Breast epithelium (tissue), 4 donors: ENCODE measurements at places on chromosomes 6 and 20.
A peak's percentile ranks its signal among the peaks of the same experiment; 100 is the strongest.

DNA sequence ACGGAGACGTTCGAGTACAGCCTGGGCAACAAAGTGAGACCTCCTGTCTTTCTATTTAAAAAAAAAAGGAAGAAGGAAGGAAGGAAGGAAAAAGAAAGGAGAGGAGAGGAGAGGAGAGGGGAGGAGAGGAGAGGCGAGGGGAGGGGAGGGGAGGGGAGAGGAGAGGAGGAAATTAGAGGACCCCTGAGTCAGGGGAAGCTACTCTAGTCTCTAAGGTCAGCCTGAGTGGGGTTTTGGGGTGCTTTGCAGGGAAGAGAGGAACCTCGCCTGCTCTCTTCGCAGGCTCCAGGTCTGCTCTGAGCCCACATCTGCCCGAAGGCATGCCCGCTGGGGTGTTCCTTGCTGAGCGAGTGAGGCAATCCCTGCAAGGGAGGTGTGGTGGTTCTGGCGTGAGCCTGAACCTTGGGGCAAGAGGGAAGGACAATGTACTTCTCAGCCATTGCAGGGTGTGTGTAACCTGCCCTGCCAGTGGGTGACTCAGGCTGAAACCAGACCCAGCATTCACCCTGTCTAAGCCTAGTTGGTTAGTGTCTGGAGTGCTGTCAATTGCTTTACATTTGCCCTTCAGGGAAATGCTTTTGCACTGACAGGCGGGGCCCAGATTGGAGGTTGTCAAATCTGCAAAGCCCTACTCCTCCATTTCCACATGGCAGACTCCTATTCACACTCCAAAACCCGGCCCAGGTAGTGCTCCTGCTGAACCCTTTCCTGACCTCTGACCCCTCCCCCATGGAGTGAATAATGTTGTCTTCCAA, 15.3 kb upstream of the MMP9 start:
- DNase-seq: peak; percentile 70
- H3K27me3 ChIP-seq: peaks cover 12% of the 10 kb centered on the region
- no peaks in the 10 kb centered on the region for H3K36me3 ChIP-seq
- H3K4me1 ChIP-seq: no peaks in the 10 kb centered on the region

GRCh38 chr20:50635676-50636600, 55.4 kb downstream of the RIPOR3 start:
- H3K4me3 ChIP-seq: peak overlapping the region; percentile 21
- no peak overlapping the region for H3K27ac ChIP-seq
- H3K27me3 ChIP-seq: no peaks in the 10 kb centered on the region
- H3K36me3 ChIP-seq: no peaks in the 10 kb centered on the region
- no peaks in the 10 kb centered on the region for H3K4me1 ChIP-seq

- no peak for DNase-seq
- H3K36me3 ChIP-seq: no peaks in the 10 kb centered on the region
- H3K27me3 ChIP-seq: no peaks in the 10 kb centered on the region
- H3K4me3 ChIP-seq: no peak overlapping the region
- H3K27ac ChIP-seq: peak overlapping the region; percentile 85
- H3K4me1 ChIP-seq: no peaks in the 10 kb centered on the region
These were observed 73.0 kb upstream of the BACH2 start for GRCh38 chr6:90369651-90370050.

GRCh38 chr6:158399040-158399700, 86.9 kb downstream of the TULP4 start:
- H3K4me3 ChIP-seq: no peak overlapping the region
- H3K4me1 ChIP-seq: no peaks in the 10 kb centered on the region
- DNase-seq: no peak
- no peaks in the 10 kb centered on the region for H3K27me3 ChIP-seq

DNA sequence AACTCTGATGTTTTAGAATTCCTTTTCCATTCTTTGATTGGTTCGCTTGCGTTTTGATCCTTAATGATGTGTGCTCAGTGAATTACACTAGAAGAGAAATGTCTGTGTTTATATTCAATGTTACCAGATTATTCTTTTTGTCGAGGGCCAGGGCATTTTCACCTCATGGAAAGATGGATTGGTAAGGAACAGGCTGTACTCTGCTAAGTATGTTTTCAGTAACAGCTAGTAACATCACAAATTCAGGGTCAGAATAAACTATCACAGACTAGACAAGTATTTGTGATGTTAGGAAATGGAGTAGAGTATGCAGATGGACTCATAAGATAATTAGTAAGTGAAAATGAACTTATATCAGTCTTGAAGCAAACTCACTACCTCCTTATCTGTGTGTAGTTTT, 235.6 kb downstream of the SOX4 start:
- no peaks in the 10 kb centered on the region for H3K4me1 ChIP-seq
- H3K36me3 ChIP-seq: no peaks in the 10 kb centered on the region
- DNase-seq: no peak

DNA sequence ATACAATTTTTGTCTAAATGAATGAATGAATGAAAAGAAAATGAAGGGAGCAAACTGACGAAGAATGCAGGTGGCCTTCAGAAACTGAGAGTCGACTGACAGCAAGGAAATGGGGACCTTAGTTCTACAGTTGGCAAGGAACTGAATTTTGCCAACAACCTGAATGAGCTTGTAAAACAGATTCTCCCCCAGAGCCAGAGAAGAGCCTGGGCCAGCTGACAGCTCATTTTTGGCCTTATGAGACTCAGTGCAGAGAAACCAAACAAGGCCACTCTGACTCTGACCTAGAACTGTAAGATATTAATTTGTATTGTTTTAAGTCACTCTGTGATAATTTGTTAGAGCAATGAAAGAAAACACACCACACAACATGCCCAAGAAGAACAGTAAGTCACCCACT, 21.8 kb downstream of the MAN1A1 start:
- H3K27ac ChIP-seq: no peak overlapping the region
- H3K4me3 ChIP-seq: no peak overlapping the region
- no peaks in the 10 kb centered on the region for H3K4me1 ChIP-seq
- no peaks in the 10 kb centered on the region for H3K36me3 ChIP-seq

DNA sequence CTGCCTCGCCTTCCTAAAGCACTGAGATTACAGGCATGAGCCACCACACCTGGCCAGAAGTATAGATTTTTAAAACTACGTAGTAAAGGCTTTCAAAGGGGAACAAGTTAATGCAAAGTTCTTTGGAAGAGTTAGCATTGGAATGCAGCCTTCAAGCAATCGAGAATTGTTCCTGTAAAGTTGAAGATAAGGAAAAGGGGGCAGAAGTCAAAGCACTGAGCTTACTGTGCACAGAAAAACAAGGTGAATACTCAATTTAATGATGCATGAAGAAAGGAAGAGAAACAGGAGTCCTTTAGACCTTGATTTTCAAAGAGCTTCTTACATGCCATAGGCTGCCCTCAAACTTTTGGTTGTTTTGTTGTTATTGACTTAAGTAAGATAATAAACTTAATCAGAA, 29.1 kb upstream of the LGSN start:
- no peak overlapping the region for H3K27ac ChIP-seq
- DNase-seq: no peak
- no peak overlapping the region for H3K4me3 ChIP-seq
- no peaks in the 10 kb centered on the region for H3K27me3 ChIP-seq
- H3K4me1 ChIP-seq: no peaks in the 10 kb centered on the region

GRCh38 chr6:161108916-161109315, 117.3 kb downstream of the MAP3K4 start:
- no peak for DNase-seq
- H3K4me3 ChIP-seq: no peak overlapping the region
- H3K27ac ChIP-seq: no peak overlapping the region
- no peaks in the 10 kb centered on the region for H3K27me3 ChIP-seq
- no peaks in the 10 kb centered on the region for H3K4me1 ChIP-seq
- H3K36me3 ChIP-seq: peaks cover 11% of the 10 kb centered on the region

DNA sequence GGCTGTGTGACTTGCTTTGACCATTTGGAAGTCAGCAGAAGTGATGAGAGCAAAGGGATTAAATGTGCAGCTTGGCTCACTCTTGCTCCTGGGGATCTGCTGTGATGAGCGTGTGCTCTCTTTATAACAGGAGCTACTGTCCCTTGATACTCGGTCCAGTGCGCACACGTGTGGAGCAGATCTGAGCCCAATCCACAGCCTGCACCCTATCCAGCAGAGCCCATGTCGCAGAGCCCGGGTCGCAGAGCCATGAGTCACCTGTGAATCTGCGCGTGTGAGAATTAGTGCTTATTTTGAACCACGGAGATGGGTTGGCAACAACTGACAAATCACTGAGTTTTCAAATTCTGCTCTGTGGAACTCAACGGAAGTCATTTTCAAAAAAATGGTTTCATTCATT, 291.0 kb upstream of the SULF2 start:
- no peaks in the 10 kb centered on the region for H3K27me3 ChIP-seq
- no peaks in the 10 kb centered on the region for H3K36me3 ChIP-seq
- no peaks in the 10 kb centered on the region for H3K4me1 ChIP-seq
- no peak overlapping the region for H3K4me3 ChIP-seq
- no peak overlapping the region for H3K27ac ChIP-seq

DNA sequence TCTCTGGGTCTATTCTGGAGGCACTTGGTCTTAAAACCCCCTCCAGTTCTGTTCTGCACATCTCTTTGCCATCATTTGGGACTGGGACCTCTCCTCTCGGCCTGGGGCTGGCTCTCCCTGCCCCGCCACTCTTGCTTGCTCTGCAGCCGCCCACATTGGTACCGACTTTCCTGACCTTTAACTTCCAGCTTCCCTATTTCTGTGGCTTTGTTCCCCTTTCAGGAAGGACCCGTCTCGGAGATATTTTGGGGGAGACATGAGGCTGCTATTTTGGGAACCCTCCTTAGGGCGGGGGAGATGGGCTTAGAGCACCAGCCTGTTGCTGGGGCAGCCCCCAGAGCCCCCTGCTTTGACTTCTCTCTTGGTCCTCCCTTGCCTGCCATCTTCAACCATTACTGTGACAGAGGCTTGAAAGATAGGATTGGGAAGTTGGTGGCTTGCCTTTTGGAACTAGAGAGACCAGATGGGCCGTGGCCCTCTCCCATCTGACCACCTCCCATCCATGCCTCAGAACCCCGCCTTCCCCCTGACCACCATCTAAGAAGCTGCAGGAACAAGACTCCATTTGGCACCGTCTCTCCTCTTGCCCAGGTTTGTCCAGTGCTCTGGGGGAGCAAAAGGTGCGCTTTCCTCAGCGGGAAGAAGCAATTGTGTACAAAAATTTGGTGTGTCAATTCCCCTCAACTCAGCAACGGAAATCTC, 914 bp downstream of the TREM2 start:
- H3K4me3 ChIP-seq: no peak overlapping the region
- H3K27ac ChIP-seq: no peak overlapping the region
- no peak for DNase-seq
- no peaks in the 10 kb centered on the region for H3K36me3 ChIP-seq
- peaks cover 4% of the 10 kb centered on the region for H3K27me3 ChIP-seq

DNA sequence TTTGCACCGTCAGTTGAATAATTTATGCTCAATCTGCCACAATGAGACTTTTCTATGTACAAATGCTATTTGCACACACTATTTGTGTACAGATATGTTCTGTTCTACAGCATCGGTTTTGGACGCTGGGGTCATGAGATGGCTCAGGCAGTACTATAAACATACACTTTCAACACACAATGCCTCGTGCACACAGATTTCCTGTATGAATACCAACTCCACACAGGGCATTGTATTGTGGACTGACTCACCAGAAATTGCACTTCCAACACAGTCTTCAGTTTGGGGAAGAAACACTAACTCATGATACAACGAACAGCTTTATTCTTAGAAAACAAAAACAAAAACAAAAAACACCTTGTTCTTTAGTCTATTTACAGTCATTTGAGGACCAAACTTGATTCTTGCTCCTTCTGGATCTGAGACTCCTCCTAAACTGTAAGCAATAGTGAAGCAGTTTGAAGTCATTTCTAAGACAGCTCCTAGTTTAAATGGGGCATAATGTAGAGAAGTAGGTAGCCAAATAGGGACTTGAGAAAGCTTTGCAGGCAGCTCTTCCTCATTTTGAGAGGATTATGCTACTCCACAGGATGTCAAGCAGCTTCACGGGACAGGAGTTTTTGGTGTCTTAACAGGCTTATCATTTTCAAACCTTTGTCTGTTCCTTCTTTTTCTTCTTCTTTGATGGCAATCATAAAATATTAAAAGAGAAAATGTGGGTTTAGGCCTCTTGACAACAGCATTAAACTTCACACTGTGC, 33.7 kb downstream of the GJA10 start:
- H3K4me3 ChIP-seq: no peak overlapping the region
- no peaks in the 10 kb centered on the region for H3K4me1 ChIP-seq
- no peak for DNase-seq

GRCh38 chr6:160477901-160478300, 129.7 kb downstream of the SLC22A3 start:
- no peak for DNase-seq
- H3K27me3 ChIP-seq: no peaks in the 10 kb centered on the region
- no peaks in the 10 kb centered on the region for H3K36me3 ChIP-seq
- H3K4me3 ChIP-seq: no peak overlapping the region
- no peaks in the 10 kb centered on the region for H3K4me1 ChIP-seq

- DNase-seq: no peak
- no peaks in the 10 kb centered on the region for H3K27me3 ChIP-seq
- no peak overlapping the region for H3K27ac ChIP-seq
- H3K4me1 ChIP-seq: no peaks in the 10 kb centered on the region
These were observed 1686.4 kb downstream of the GRIK2 start for GRCh38 chr6:103079867-103080266.

DNA sequence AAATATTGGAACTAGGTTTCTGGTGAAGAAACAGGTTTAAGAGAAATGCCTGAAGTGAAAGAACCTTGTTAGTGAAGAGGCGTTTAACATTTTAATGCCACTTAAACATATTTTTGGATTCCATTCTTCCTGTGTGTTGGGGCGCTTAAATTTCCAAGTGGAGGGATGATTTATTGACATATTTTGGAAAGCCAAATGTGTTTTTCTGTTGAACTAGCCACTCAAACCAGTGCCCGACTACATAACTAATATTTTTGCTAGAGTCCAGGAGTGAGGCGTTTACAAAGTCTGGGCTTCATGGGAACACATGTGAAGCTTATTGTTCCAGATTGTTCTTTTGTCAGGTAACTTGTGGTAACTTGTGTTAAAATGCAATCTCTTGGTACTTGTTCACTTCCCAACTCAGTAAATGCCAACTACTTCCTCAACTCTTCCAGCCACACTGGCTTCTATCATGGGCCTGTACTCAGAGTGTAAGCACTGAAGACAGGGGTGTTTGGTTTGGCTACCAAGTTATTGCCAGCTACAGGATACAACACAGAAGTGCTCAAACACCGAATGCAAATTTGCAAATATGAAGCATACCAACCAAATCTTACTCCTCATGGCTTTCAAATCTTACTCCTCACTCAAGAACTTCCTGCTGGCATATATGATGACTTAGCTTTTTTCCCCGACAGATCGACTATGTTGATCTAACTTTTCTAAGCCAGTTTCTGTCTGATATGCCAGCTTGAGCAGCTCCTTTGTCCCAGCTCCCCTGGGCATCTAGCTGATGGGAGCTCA, 2.0 kb upstream of the ZNFX1 start:
- H3K27ac ChIP-seq: peak overlapping the region; percentile 98
- peaks cover 15% of the 10 kb centered on the region for H3K36me3 ChIP-seq
- H3K4me1 ChIP-seq: peaks cover 14% of the 10 kb centered on the region
- peak overlapping the region; percentile 98 for H3K4me3 ChIP-seq
- no peak for DNase-seq

DNA sequence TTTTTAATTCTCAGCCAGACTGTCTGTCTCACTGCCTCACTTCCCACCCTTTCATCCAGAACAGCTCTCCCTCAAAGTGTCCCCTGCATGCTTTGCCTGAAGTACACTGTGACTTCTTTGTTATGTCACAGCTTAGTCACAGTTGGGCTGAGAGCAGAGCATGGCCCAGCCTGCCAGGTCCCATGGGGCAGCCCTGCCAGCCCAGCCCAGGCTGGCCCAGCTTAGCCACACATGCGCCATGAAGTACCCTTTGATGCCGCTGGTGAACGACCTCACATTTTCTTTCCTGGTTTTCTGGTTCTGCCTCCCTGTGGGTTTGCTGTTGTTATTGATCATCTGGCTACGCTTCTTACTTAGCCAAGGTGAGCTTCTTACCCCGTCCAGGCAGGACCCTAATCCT, at the start of gene ADIG:
Gene ADIG (plus strand): TSS at position 185 of the 400 bp plus-strand sequence. CDS start 54 bp downstream, at position 239.
- H3K4me3 ChIP-seq: no peak within 1 kb of the TSS
- H3K27me3 ChIP-seq: no peaks in the 10 kb centered on the region
- H3K36me3 ChIP-seq: peaks cover 7% of the 10 kb centered on the region
- no peak for DNase-seq
- H3K27ac ChIP-seq: peak within 1 kb of the TSS; percentile 19
